ENCODE measurements at places on chromosomes 5 and 9.

DNA sequence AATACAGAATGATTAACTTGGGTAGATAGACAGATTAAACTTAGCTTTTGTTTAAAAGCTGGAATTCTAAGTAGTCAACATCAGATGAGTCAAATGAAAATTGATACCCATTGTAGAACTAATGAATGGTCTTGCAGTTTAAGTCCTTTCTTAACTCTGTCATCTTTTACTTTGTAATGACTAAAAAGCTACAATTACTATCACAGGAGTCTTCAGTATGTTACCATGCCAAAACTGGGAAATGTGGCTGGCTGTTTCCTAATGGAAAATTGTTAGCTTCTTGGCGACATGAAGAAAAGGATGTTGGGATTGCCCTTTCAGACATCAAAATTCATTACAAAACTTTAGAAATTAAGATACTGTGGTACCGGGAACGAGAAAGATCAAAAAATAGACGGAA lies 20.2 kb upstream of the ANXA1 start:
- no peak for DNase-seq

GRCh38 chr5:131206772-131207171 lies 36.0 kb downstream of the LYRM7 start:
- no peak for DNase-seq

DNA sequence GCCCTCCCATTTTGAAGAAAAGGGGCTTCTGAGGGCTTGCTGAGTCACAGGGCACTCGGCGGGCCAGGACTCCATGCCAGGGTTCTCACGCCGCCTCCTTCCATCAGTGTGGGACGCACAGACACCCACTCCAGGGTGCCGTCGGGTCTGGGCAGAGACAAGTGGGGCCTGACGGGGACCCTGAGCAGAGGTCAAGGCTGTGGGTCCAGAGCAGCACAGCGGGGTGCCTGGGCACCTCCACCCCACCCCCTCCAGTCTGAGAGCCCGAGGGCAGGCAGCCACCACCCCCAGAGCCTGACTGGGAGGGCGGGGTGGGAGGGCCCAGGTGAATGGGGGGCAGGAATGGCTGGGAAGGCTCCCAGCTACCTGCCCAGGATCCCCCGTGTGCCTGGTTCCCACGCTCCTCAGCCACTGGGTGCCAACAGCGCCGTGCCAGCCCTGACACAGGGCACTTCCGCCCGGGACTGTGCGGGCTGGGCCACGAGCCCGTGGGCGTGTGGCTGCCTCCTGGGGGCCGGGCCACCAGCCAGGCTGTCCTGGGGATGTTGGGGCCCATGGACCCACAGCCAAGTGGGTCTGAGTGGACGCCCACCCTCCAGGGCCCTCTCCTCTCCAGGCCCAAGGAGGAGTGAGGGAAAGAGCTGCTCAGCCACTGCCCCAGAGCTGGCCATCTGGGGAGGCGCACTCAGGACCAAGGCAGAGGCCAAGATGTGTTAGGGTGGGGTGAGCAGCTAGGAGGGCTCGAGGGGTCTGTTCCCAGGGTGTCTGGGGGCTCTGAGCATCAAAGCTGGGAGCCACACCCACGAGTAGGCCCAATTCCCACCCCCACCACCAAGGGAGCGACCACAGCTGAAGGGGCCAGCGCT lies 10.1 kb upstream of the NRARP start:
- DNase-seq: no peak

- no peak for DNase-seq
Observed at GRCh38 chr5:76134646-76135045, 51.5 kb downstream of the SV2C start.

DNA sequence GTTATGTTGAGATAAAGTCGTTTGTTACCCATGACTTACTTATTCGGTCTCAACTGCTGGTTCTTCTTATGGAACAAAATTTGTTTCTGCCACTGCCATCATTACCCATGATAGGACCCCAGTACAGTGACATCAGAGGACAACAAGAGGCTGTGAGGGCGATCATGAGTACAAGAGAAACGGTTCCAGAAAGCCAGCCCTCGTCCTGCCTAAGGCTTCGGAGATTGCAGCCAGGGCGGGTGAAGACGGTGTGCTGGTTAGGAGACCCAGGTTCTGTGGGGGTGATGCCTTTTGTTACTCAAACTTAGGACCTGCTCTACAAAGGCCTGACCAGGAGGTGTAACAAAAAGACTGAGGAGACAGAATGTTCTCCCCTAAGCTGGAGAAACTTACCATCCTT lies 10.9 kb downstream of the FYB1 start:
- no peak for DNase-seq

GRCh38 chr5:177311392-177311722 lies 341 bp downstream of the MXD3 start:
- DNase-seq: no peak

GRCh38 chr9:121593066-121593465 lies 58.4 kb upstream of the DAB2IP start:
- no peak for DNase-seq

GRCh38 chr5:9388941-9389674 lies 156.8 kb downstream of the SEMA5A start:
- no peak for DNase-seq

DNA sequence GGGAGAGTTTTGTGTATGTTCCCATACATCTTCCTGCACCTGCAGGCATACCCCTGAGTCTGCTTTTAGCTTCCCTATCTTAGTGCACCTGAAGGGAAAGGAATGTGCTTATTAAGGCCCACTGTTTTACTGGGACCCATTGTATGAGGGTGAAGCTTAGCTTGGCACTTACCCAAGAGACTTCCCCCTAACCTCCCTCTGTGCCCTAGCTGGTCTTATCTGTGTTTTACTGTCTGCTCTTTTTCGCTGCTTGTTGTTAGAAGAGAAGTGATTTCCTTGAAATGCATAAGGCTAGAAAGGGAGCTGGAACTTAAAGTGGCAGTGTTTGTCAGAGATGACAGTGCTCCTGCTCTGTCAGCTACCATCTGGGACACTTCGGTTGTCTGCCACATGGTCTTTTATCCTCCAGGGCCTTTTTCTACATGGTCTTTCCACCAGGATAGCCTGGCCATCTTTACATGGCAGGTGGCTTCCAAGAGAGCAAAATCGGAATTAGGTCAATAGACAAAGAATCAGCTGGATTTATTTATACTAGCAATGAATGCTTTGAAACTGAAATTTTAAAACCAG lies 122.5 kb upstream of the SLC44A1 start:
- DNase-seq: no peak

- DNase-seq: no peak
Observed at GRCh38 chr5:86244153-86244552, 373.6 kb upstream of the COX7C start.

DNA sequence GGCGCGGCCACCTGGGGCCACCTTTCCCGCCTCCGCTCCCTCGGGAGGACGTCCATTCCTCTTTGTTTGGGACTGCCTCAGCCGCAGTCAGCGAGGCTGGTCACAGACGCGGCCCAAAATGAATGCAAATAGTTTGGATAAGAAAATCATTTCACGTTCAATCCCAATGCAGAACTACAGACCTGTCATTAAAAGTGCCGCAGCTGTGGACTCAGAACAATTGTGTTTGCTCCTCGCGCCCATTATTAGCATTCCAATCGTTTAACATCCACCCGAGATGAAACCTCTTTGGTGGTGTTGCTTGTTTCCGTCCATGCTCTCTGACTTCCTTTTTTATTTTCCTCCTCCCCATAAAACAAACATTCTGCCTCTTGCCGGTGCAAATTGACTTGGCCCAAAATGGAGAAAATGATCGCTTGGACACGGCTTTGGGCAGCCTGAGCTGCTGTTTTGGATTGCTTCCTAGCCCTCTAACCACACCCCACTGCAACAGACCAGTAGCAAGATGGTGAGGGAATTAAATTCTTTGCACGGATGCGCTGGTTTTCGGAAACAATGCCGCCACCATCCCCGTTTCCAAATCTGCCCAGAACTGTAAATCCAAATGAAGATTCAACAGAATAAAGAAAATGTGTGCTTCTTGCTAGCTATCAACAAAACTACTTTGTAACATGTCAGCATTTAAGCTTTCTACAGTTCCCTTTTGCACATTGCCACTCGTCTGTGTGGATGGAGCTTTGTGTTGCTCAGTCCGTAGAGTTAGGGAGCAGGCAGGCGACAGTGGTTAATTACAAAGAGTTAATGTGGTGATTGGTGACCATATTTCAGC lies 784 bp downstream of the NLN start:
- DNase-seq: no peak

DNA sequence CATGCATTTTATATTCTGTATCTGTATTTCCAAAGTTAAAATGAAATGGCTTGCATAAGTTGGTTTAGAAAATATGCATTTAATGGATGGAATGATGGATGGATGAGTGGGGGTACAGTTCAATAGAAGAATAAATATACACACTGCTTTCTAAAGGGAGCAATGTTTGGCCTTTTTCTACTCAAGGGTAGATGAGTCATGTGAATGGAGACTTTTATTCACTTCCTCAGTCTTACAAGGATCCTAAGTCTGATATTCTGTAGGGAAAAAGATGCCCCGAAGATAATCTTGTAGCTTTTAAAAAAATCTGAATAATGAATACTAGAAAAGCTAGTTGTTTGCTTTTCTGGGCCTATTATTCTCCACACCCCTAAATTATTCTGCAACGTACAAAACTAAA lies 2112.1 kb downstream of the MAT2B start:
- DNase-seq: no peak

- DNase-seq: no peak
Observed at GRCh38 chr9:93436218-93436617, 15.3 kb upstream of the FAM120A start.

GRCh38 chr9:37486616-37487548 lies 1.1 kb downstream of the POLR1E start:
- no peak for DNase-seq

- no peak for DNase-seq
Observed at GRCh38 chr9:98108531-98109031, 10.4 kb downstream of the TRIM14 start.

DNA sequence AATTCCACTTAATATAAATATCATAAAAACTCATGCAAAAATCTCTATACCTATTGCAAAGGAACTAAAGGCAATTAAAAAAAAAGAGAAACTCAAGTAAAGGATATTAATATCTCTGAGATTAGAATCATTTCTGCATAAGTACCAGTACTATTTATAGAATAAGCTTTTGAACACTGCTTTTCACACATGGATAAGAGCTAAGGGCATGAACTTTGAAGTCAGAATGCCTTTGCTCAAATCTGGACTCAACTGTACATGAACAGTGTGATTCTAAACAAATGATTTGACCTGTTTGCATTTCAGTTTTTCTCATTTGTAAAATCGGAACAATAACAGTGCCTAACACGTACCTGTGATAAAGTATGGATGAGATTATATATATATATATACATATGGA lies 255.9 kb downstream of the EFNA5 start:
- no peak for DNase-seq
